ENCODE measurements at places on chromosomes 1 and 21.

- DNase-seq, result peak; percentile 48
Observed at GRCh38 chr1:166969074-166969677, 6.2 kb downstream of the ILDR2 start.

DNA sequence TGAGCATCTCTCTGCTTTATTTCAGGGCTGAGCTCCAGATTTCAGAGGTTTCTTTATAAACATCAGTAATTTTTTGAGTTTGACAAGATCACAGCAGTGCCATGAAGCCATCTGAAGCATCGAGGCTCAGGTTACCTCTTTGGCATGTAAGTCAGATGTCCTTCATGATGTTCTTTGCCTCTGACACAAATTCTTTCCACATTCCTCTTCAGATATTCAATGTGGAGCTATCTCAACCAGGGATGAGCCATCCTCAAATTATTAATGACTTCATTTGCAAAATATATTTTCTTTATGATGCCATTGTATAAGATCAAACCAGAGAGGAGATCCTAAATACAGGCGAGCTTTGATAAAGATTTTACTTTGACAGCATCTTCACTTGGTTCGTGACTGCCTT, 256.7 kb downstream of the COL11A1 start:
- DNase-seq, result no peak

GRCh38 chr1:1833456-1833855, 55.2 kb upstream of the NADK start:
- DNase-seq, result no peak

GRCh38 chr1:117815926-117816325, 113.5 kb downstream of the GDAP2 start:
- no peak for DNase-seq

DNA sequence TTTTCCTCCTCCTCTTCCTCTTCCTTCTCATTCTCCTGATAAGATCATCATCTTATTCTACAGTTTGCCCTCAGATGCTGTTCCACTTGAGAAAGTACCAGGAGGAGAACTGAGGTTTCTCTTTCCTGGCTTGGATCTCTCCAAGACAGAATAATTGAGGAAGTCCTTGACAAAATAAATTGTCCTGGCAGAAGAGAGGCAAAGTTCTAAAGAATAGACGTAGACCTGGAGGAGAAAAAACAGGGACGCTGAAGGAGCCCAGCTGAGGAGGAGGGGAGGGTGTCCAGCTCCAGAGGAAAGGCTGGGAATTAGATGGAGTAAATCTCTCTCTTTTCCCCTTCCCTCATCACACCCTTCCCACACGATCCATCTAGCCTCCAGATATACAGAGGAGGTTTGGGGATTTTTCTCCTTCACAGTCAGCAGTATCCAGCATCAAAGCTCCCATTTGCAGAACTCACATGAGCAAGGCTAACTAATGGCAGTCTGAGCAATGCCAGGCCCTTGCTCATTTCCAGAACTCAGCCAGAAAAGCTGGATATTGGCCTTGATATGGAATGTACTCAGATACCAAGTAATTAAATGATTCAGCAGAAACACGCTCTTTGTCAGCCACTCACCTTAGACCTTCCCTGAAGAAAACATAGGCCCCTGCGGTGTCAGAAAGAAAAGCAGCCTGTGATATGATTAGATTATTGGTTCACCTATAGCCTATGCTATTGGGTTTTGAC, 5.1 kb upstream of the GNG12 start:
- no peak for DNase-seq

DNA sequence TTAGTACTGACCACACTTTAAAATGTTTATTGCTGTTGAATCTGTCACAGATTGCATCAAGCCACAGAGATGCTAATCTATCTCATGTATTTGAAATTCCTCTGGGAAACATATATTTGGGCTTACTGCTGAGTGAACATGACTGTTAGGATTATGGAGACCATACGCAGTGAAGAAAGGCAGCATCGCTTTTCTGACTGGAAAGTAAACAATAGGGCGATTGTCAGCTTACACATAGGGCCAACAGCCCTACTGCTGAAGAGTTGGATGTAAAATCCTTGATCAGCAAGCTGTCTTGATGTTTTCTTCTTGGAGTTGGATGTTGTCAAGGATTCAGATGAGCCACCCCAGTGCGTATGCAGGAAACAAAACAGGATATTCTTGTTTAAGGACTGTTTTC, 368.7 kb upstream of the ADGRL2 start:
- no peak for DNase-seq

- DNase-seq, result no peak
Observed at GRCh38 chr1:236167578-236167977, 25.2 kb downstream of the GPR137B start.

DNA sequence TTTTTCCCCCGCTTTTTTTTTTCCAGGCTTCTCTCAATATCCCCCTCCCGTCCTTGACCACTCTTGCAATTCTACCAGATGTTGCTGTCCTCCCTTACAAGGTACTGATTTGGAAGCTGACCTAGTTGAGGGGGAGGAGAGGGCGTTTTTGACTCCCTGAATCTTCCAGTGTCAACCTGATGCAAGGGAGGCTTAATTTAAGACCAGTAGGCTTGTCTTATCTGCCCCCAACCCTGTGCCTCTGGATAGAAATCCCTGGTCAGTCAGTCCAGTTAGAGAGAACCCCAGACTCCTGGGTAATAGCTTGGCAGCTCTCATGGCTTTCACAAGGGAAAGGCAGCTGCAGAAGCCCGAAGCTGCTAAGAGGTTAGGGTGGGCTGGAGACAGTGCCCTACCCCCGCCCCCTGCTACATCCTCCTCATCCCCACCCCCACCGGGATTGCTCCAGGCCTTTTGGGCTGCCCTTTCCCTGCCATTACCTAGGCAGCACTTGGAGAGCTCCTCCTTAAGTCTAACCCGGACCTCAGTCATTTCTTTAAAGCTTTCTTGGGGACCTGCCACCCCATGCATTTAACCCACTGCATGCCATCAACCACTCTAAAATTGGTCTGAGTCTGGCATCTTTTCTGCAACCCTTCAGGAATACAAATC, 3.6 kb downstream of the ACKR1 start:
- no peak for DNase-seq

DNA sequence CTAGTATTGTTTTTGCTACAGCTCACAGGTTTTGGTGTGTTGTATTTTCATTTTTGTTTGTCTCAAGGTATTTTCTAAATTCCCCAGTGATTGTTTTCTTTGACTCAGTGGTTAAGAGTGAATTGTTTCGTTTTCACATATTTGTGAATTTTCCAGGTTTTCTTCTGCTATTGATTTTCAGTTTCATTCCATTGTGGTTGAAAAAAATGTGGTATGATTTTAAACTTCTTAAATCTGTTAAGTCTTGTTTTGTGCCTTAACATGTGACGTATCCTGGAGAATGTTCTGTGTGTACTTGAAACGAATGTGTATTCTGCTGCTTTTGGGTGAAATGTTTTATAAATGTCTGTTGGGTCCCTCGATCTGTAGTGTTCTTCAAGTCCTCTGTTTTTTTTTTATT, 117.9 kb downstream of the KIF26B start:
- DNase-seq, result no peak

- no peak for DNase-seq
Observed at GRCh38 chr1:190003376-190003775, 474.3 kb downstream of the BRINP3 start.

DNA sequence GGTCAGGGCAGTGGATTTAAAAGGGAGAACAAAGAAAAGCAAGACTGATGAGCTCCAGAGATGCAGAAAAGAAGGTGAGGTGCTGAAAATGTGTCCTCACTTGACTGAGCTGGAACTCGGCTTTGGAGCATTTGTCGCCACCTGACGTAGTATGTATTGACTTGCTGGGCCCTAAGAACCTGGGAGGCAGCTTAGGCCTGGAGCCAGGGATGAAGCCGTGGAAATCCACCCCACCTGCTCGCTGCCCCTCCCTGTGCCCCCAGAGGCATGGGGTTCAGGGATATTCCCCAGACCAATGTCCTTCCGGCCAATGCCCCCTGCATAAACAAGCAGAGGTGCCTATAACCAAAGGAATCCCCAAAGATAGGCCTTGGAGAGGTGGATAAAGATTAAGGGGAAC, 14.3 kb downstream of the MRAP start:
- no peak for DNase-seq

GRCh38 chr1:245715291-245715701, 560.5 kb downstream of the KIF26B start:
- DNase-seq, result no peak

DNA sequence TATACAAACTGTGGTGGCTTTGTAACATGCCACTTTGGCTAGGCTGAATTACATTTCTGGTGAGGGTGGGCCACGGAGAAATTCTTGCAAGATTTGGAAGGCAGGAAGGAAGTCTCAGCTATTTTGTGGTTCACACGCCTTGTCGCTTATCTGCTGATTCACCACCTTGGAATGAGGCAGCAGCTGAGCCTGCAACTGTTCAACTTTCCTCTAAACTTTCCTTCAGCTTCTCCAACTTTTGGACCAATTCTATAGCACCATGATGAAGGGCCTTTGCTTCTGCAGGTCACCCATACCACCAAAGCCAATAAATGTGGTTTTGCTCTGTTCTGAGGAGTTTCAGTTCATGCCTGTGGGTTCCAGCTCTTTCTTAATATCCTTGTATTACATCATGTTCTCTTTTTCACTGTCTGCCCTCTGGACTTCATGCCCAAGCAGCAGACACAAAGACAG, 337.6 kb upstream of the SNX7 start:
- DNase-seq, result no peak

DNA sequence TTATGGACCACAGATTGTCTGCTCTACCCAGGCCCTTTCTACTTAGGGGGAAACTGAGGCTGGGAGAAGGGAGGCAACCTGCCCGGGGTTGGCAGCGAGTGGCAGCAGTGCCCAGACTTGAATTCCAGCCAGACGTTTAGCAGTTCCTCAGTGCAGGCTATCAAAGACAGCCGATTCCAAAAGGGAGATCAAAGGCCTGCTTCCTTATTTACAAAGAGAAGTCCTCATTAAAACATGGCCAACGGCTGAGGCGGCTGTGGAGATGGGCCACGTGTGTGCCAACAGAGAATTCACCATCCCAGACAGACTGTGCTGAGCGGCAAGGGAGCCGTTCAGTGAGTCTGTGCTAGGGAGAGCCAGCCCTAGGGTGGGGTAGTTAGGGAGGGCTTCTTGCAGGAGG, 27.7 kb downstream of the C1QB start:
- DNase-seq, result no peak

- no peak for DNase-seq
Observed at GRCh38 chr1:72129869-72130268, 152.5 kb downstream of the NEGR1 start.

DNA sequence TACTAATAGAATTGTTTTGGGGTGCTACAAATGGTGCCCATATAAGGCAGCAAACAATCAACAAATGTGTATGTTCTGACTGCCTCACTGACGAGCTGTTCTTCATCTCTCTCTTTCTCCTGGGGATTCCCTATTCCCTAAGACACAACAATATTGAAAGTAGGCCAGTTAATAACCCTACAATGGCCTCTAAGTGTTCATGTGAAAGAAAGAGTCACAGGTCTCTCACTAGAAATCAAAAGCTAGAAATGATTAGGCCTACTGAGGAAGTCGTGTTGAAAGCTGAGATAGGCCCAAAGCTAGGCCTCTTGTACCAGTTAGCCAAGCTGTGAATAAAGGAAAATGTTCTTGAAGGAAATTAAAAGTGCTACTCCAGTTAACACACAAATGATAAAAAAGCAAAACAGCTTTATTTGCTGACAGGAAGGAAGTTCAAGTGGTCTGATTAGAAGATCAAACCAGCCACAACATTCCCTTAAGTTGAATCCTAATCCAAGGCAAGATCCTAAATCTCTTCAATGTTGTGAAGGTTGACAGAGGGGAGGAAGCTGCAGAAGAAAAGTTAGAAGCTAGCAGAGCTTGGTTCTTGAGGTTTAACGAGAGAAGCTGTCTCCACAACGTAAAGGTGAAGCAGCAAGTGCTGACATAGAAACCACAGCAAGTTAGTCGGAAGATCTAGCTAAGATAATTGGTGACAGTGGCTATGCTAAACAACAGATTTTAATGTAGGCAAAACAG, 26.3 kb downstream of the ATP2B4 start:
- DNase-seq, result no peak

GRCh38 chr21:45518742-45519141, 23.5 kb downstream of the SLC19A1 start:
- no peak for DNase-seq

GRCh38 chr1:77539519-77540142, 142.8 kb downstream of the ZZZ3 start:
- DNase-seq, result no peak

DNA sequence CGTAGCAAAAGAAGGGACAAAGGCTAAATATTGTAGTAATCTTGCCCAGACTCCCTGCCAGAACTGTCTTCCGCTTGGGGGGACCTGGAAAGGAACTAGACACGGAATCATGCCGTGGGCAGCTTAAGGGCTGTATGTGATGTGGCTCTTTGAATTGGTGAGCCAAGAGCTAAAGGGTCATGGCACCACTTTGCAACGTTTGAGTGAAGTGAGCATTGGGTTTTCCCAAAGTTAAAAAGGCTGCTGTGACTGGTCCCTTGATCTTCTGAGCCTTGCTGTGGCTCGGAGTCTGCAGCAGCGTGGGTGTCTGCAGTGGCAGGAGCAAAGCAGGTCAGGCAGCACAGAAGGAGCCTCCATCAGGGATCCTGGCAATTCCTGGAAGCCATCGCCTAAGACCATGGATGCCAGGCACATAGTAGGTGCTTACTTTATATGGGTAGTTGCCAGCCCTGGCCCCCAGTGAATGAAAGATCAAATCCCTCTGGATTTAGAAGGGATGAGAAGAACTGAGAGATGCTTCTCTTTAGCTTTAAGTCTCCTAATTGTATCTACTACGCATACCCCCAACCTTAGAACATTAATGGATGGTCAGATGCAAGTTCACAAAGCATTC, 1.8 kb downstream of the SMYD2 start:
- no peak for DNase-seq

Data from GM12864 (cell line).